HS-27A (cell line): ENCODE measurements at places on chromosomes 1 and 21.
A peak's percentile ranks its signal among the peaks of the same experiment; 100 is the strongest.

DNA sequence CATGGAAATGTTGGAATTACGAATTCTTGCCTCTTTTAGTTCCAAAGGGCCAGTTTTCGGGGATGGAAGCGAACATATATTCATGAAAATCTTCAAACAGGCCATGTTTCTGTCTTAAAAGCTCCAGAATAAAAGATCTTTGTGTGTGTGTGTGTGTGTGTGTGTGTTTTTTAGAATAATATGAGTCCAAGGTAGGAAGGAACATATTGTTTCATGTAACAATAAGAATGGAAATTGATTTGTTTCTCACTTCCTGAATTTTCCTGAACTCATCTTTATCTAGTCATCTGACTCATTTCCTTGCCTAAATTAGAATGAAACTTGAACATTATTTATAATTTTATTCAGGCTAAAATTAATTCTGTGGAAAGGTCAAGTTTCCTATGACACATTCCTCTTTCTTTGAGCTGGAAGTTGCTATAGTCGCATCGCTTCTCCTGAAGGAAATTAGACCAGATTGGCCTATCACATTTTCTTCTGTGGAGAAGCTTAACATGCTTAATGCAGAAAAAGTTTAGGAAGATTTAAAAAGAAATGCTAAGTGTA is 805.1 kb upstream of the ADAMTS5 start:
- no peak for DNase-seq

GRCh38 chr1:201268604-201269151 is 14.6 kb upstream of the PKP1 start:
- DNase-seq, result peak; percentile 77

GRCh38 chr1:8197493-8198282 is 120.2 kb upstream of the SLC45A1 start:
- DNase-seq, result peak; percentile 88

GRCh38 chr1:211625040-211625439 is 46.1 kb upstream of the SLC30A1 start:
- DNase-seq, result no peak

- DNase-seq, result no peak
Observed at GRCh38 chr21:33058957-33059356, 11.0 kb upstream of the OLIG1 start.

GRCh38 chr1:151058692-151059091 is 730 bp downstream of the CDC42SE1 start:
- no peak for DNase-seq

DNA sequence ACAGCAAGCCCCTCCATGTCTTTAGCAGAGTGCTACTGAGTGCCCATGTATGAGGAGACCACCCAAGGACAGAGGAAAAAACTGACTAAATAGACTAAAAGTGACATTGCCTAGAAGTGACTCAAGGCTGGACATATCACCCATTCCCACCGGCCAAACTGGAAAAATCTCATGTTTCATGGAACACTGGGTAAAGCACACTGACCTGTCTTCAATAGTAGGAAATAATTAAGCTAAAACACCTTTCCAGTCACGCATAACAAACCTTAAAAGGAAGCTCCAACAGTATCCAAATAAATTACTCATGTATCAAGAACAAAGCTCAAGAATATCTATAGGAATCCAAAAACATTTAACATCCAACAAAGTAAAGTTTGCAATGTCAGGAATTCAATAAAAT is 120.4 kb downstream of the SNX7 start:
- DNase-seq, result no peak

DNA sequence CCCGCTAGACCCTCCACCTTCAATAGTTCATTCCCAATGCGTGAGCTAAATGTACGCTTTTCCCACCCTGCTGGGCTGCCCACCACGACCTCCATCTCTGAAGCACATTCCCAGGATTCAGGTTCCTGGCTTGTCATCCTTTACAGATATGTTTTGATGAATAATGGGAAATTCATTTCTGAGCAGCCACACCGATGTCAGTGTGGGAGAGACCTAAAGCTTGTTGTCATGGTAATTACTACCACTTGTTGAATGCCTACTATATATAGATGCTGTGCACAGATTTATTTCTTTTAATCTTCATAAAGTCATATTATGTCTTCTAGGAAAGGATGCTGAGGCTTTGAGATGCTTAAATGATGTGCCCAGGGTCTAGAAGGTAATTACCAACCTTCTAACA is 8.0 kb downstream of the RCSD1 start:
- no peak for DNase-seq

DNA sequence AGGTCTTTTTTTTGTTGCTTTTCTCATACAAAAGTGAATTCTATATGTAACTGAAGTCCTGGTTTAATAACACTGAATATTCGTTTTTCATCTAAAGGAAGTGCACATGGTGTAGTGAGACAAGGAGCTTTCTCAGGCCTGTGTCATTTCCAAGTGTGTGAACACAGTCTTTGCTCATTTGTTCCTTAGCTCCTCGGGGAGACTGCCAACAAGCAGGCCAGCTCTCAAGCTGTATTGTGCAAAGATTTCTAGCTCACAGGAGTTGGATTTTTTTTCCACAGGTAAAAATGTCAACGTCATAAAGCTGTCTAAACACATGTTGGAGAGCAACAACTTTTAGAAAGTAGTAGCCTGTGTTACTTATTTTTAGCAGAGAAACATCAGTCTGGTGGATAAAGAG is 87.8 kb upstream of the S1PR1 start:
- no peak for DNase-seq

GRCh38 chr1:29849991-29850757 is 613.9 kb downstream of the PTPRU start:
- DNase-seq, result no peak

DNA sequence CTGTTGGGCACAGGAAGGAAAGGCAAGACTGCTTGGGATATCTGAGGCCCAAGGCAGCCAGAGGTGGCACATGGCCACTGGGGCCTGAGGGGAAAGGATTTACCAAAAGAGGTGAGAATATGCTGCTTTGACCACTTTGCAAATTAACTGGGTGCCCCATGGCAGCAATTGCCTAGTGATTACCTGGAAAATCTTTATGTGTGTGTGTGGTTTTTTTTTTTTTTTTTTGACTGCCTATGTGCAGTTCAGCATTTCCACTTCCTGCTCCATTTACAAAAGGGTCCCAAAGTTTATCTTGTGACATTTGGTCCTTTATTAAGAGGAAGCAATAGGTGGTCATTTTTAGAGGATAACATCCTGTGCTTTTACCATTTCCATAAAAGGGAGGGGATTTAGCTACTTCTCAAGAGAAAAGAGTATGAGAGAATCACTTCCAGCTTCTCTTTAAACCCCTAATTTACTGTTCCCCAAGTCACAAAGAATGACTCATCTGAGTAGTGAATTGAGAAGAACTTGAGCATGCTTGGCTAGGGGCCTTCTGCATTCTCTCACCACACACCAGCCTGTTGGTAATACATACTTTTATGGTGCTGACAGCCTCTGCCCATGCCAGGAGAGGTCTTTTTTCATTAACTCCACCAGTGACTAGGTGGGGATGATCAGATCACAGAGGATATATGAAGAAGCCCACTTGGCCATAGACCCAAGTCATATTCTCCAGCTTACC is 52.1 kb downstream of the SYDE2 start:
- peak; percentile 51 for DNase-seq

DNA sequence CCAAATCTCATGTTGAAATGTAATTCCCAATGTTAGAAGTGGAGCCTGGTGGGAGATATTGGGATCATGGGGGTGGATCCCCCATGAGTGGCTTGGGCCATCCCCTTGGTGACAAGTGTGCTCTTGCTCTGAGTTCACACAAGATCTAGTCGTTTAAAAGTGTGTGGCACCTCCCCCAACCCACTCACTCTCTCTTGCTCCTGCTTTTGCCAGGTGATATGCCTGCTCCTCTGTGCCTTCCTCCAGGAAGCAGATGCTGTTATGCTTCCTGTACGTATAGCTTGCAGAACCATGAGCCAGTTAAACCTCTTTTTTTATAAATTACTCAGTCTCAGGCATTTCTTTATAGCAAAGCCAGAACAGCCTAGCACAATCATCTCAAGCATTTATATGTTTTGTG is 23.0 kb upstream of the HSPA13 start:
- DNase-seq, result no peak

- no peak for DNase-seq
Observed at GRCh38 chr21:44005593-44005992, 6.5 kb upstream of the TRAPPC10 start.

DNA sequence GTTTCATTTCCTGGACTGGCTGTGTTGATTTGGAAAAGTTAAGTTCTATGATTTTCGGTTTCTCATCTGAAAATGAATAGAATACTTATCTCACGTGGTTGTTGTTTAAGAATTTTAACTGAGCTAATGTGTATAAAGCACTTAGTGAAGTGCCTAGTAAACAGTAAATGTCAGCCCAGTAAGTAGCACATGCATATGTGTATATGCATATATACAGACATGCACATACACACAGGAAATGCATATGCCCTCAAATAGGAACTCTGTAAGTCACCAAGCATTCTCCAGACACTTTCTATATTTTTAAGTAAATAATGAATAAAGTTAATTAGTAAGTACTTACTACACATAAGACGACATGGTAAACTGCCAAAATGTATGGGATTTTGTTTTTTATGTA is 128.6 kb downstream of the CLEC20A start:
- DNase-seq, result no peak

DNA sequence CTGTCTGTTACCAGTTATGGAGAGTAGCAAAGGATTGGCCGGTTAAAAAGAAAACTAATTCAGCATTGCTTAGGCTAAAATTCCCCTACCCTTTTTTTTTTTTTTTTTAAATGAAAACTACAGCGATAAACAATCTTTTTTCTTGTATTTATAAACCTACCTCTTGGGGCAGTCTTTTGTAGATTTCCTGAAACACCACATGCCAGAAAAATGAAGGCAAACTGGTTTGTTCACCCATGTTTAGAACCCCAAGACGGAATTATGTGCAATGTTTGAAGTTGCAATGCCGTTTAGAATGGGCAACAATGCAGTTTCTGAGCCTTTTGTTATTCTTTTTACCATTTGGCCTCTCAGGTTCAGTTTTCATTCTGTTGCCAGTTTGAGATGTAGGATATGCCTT is 59.1 kb downstream of the PRDM2 start:
- no peak for DNase-seq

GRCh38 chr1:184465489-184466146 is 78.8 kb downstream of the C1orf21 start:
- no peak for DNase-seq

GRCh38 chr1:91555074-91555730 is 54.6 kb downstream of the CDC7 start:
- no peak for DNase-seq

- peak; percentile 97 for DNase-seq
Observed at GRCh38 chr1:58848818-58849411, 65.1 kb upstream of the JUN start.

- no peak for DNase-seq
Observed at GRCh38 chr1:50705041-50705440, 255.0 kb downstream of the FAF1 start.
